ENCODE measurements at places on chromosomes 11 and 22.

DNA sequence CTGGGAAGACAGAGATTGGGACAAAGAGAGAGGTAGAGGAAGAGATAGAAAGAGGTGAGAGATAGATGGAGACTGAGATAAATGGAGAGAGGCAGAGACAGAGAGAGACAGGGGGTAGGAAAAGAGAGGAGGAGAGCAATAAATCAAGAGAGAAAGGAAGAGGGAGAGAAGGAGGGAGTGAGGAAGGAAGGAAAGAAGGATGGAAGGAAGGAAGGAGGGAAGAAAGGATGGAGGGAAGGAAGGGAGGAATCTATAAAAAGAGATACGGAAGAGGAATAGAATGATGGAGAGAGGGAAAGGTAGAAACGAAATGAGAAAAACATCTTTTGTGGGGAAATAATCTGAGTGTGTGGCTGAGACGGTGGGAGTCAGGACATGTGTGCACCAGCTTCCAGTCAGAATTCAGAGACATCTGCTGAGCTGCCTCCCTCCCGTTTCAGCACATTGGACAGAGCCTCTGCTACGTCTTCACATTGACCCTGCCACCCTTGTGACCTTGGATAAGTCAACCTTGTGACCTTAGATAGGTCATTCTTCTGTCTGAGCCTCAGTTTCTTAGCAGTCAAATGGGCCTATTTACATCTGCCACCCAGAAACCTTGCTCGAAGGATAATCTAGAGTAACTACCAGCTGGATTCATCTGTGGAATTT lies 417.8 kb downstream of the MIAT start:
- no peak for DNase-seq

GRCh38 chr22:38338772-38339379 lies 21.6 kb upstream of the CSNK1E start:
- no peak for DNase-seq

GRCh38 chr11:61109671-61110070 lies 7.4 kb downstream of the CD5 start:
- no peak for DNase-seq

DNA sequence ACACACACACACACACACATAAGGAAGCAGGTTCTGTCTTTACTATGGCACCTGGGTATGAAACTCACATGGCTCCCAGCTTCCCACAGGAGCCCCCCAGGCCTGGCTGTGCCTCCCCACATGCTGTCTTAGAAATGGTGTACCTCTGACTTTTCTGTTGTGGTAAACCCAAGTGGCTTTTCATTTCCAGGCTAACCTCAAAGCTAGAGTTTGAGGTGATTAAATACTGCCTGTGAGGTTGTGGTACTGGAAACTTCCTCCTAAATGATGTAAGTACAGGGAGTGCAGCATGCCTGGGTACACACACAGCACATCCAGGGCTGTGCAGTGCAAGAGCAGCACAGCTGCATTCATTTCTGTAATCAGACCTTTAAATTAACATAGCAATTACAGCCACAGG lies 34.4 kb downstream of the ME3 start:
- no peak for DNase-seq

- no peak for DNase-seq
These were observed 79.1 kb downstream of the PICALM start for GRCh38 chr11:85989746-85990145.

DNA sequence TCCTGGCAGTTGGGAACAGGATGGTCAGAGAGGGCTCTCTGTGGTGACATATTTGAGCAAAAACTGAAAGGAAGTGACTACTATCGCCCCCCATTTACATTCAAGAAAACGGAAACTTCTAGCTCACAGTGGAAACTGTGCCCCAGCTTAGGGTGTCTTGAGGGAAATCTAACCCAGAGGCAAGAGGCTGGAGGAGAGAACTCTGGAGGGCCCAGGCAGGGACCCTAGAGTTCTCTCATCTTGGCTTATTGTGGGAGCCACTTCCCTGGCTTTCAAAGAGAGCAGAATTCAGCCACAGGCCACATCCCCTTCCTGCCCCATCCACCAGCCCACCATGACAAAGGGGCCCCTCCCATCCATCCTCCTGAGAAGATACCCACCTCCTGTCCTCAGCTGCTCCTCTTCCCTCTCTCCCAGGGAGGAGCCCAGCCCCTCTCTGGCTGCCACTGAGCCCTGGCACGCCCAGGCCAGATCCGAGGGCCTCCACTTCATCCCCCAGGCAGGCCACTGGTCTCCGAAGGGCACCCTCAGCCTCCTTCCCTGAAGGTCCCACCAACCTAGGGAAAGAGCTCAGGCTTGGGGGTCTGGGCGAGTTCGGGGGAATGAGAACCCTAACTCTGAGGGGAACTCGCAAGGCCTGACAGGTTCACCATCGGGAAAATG lies 1.6 kb upstream of the TMPRSS13 start:
- DNase-seq, result no peak

DNA sequence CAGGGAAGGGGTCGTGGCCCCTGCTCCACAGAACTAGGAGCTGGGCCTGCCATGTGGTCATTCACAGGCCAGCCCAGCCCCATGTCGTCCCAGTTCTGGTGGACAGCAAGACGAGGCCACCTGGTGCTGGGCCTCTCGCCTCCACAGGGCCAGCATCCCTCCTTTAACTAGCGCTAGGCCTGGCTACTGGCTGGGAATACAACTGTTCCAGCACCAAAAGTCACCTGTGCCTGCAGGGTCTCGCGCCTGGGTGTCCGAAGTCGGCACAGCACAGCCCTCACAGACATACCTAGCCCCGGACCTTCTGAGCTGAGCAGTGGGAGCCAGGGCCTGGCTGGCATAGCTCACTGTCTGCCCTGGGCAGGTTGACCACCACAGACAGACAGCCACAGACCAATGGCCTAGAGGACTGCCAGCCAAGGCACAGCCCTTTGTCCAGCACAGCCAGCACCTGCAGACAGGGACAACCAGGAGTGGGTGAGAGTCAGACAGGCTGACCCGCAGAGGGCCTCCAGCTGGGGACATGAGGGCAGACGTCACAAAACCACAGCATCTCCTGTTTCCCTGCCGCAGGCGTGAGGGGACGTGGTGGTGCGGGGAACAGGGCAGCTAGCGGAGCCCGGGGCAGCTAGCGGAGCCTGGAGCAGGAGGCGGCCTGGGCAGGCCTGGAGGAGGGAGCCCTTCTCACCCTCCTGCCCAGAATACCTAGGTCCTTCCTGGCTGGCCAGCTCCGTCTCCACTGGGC lies 27.2 kb upstream of the TH start:
- DNase-seq, result no peak

DNA sequence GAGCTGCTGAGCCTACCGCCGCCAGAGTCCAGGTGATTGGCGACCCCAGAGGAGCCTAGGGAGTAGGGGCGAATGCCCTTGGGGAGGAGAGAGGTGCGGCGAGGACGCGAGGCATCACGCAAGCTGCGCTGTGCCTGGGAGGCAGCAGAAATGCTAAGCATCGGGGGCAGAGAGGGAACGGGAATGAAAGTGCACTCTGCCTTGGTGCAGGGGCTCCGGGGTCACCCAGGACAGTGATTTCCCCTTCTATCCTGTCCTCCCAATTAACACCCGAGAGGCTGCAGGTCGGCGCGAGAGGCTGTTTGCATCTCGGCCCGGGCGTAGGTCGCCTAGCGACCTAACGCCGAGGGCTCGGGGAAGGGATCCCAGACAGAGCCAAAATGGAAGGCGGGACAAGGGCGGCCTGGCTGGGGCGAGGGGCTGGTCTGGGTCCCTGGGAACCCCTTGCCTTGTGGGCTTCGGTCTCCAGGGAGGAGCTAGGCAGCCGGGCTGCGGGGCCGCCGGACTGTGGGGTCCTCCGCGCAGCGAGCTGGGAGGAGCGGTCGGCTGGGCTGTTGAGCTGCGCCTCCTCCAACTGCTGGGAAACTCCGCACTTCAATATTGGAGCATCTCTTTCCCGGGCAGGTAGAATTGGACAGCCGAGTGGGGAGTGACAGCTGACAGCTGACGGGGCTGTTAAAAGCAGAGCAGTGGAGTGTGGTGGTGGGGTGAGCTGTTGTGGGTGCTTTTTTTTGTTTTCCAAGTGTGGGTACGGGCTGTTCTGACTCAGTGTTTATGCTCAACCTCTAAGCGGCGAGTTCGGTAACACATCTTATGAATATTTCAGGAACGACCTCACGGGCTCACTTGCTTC lies 657 bp downstream of the ELMOD1 start:
- no peak for DNase-seq

DNA sequence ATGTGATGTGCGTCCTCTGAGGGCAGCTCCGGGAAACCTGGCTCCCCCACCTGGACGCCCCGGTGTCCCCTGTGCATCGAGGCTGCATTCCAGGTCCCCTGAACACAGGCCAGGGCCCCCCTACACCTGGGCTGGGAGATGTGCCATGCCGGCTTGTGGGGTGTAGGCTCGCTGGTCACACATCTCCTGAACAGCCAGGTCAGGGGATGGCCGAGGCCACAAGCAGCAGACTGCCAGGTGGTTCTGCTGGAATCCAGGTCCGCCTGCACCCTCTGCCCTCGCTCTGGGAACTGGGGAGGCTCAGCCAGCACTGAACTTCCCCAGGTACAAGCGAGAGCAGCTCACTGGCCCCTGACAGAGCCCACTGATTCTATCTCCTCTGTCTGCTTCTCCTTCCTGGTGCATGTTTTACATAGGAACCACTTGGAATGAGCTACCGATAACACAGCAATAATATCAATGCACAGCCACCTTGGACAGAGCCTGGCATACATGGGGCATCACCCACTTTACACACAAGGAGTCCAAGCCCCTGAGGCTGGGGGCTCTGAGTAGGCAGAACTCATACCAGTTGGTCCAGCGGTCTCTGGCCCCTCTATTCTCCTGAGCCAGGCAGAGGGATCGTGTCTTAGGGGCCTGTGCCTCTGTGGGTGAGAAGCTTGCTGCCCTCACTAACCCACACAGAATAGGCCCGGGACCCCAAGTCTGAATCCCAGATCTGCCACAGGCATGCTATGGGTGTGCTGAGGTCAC lies 46.8 kb downstream of the TBX1 start:
- no peak for DNase-seq

DNA sequence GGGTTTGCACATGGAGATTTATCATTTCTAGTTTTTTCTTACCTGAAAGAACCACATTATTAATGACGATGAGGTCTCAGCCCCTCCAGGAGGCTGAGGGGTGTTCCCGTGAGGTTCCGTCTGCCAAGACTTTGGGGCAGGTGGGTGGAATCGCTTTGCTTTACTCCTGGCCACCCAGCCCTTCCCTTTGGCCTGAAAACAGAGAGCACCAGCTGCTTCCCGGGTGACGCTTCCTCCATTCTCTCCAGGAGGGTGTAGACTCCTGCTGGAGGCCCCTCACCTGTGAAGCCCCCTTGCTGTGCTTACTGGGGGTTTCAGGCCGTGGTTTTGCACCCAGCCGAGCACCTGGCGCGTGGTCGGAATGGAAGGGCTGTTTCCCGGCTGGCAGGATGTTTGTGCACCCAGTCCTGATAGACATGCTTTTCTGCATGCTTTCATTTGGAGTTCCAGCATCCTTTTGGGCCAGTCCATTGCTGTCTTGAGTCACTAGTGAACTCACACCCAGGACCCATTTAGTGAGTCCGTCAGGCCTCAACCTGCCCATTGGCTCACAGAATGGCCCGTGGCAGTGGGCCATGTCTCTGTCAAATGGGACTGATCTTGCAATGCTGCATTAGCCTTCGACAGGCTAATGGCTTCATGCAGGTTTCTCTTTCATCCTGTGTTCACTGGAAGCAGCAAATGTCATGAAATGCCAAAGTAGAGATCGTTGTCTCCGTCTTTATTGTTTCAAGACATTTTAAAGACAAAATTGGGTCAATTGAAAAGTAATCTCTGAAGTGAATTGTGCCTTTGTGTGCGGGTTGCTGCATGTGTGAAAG lies 360.8 kb downstream of the TBC1D22A start:
- no peak for DNase-seq

- DNase-seq, result no peak
These were observed 338.7 kb downstream of the BRD1 start for GRCh38 chr22:49488943-49489342.

- DNase-seq, result no peak
These were observed 32.7 kb upstream of the SHANK2 start for GRCh38 chr11:71285111-71285510.

DNA sequence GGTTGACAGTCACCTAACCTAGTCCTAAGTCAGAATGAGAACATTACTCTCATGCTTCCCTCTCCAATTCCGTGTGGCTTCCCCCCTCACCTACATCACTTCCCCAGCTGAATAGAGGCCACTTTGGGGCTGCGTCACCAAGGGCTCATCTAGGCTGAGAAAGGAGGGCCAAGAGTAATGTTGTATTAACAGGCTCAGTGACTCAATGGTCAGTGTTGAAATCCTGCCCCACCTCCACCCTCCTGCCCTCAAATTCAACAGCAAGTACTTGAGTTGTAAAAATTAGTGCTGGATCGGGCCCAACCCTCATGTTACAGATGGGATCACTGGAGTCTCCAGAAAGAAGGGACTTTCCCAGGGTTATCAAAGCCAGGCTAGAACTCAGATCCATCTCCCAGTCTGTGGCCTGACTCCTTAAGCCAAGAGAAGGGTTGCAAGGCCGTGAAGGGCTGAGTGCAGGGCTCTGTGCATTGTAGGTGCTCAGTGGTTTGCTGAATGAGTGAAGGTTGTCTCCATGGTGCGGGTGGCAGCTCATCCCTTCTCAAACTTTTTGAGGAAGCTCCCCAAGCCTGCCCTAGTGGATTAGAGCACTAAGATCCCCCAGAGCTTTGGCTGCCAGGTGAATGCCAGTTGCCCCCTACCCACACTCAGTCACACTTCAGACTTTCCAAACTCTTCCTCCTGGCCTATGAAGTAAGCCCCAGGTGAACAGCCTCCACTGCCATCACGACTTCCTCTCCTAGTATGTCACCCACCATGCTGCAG lies 3.2 kb downstream of the DGAT2 start:
- no peak for DNase-seq

- DNase-seq, result no peak
These were observed 36.5 kb downstream of the NECTIN1 start for GRCh38 chr11:119692540-119692820.

DNA sequence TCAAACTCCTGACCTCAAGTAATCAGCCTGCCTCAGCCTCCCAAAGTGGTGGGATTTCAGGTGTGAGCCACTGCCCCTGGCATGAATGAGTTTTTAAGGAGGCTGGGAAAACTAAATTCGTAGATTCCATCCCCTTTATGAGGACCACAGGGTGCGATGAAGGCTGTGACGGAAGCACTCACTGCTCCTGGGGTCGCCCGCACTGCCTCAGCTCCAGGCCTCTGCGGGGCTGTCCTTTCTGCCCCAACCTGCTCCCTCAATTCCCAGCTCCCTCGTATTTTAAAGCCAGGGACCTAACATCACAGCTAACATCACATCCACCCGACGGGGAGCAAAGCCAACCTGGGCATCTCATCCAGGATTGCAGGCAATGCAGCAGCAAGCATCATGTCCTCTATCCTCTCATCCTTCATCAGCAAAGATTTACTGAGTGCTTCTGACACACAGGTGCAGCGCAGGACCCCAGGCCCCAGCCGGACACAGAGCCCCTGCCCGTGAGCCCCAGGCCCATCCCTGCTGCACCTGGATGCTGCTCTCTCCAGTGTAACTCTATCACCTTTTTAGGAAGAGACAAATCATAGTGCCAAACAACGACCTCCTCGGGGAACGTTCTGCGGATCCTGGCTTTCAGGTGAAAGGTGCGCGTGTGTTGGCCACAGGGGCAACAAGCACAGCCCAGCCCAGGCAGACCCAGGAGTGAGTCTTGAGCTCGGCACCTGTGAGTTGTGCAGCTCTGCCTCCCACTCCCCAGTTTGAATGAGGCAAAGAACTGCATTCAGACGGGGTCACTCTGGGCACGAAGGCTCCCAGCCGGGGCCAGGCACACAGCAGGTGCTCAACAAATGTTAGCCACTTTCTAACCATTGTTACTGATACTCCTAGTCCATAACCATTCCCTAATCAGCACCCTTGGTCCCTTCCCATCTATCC lies 134.3 kb downstream of the CRYBB2 start:
- DNase-seq, result no peak

All from amniotic stem cell (primary cell).